ENCODE measurements at places on chromosomes 1 and 21.
A peak's percentile ranks its signal among the peaks of the same experiment; 100 is the strongest.

DNA sequence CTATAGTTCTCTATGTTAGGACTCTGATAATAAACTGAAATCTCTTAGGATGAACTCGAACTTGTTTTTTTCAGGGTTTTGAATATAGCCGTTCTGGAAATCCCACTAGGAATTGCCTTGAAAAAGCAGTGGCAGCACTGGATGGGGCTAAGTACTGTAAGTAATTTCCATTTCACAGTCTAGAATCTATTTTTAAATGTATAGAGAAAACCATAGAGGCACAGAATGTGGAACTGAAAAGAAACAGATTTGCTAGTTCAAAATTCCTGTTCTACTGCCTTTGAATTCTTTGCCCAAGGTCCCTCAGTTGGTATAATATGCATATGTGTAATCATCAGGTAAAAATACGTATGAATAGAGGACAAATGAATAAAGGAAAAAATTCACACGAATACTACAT lies 4.8 kb downstream of the CTH start:
- no peaks in the 10 kb centered on the region for H3K4me1 ChIP-seq
- H3K4me3 ChIP-seq: no peak overlapping the region
- H3K36me3 ChIP-seq: peaks cover 1% of the 10 kb centered on the region
- H3K27ac ChIP-seq: no peak overlapping the region
- H3K27me3 ChIP-seq: no peaks in the 10 kb centered on the region
- no peak for DNase-seq

GRCh38 chr1:115436596-115436995 lies 98.5 kb upstream of the NGF start:
- H3K4me1 ChIP-seq: no peaks in the 10 kb centered on the region
- no peaks in the 10 kb centered on the region for H3K36me3 ChIP-seq
- DNase-seq: no peak
- H3K27me3 ChIP-seq: no peaks in the 10 kb centered on the region
- no peak overlapping the region for H3K27ac ChIP-seq
- H3K4me3 ChIP-seq: no peak overlapping the region

- H3K4me3 ChIP-seq: no peak overlapping the region
- DNase-seq: no peak
- H3K36me3 ChIP-seq: no peaks in the 10 kb centered on the region
- no peaks in the 10 kb centered on the region for H3K4me1 ChIP-seq
These were observed 8.0 kb upstream of the EYA3 start for GRCh38 chr1:28096210-28097099.

DNA sequence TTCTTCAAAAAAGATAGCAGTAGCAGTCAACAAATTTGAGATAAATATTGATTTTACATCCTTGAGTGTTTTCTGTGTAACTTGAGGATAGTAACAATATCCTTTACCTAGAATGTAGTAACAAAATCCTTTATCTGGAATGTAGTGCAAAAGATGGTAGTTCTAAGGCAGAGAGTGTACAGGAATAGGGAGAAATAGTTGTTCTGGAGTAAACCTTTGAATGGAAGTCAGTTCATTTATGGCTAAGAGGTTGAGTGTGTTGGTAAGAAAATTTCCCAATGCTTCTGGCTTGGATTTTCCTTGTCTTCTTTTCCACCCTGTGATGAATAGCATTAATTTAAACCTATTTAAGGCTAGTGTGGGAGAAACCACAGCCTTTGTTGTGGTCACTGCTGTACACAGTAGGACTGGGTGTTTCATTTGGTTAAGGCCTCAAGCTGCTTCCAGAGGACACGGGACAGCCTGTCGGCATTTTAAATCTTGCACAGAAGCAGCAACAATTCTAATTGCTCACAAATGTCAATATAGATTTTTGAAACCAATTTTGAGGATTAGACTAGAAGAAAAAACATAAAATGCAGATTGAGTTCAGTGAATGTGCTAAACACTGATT lies 11.3 kb downstream of the NFIA start:
- H3K4me1 ChIP-seq: peaks cover 2% of the 10 kb centered on the region
- no peaks in the 10 kb centered on the region for H3K36me3 ChIP-seq
- peak overlapping the region; percentile 36 for H3K4me3 ChIP-seq
- peak overlapping the region; percentile 76 for H3K27ac ChIP-seq

GRCh38 chr1:197982256-197982655 lies 65.1 kb downstream of the LHX9 start:
- no peak overlapping the region for H3K27ac ChIP-seq
- H3K4me1 ChIP-seq: no peaks in the 10 kb centered on the region
- H3K27me3 ChIP-seq: no peaks in the 10 kb centered on the region
- H3K36me3 ChIP-seq: no peaks in the 10 kb centered on the region

- no peak overlapping the region for H3K4me3 ChIP-seq
- no peaks in the 10 kb centered on the region for H3K36me3 ChIP-seq
- DNase-seq: no peak
- no peaks in the 10 kb centered on the region for H3K27me3 ChIP-seq
- peak overlapping the region; percentile 10 for H3K27ac ChIP-seq
These were observed 1.9 kb downstream of the S100A10 start for GRCh38 chr1:151991663-151992302.

Measured in aorta (tissue), 5 donors.